Suprapubic skin (tissue), 4 donors: ENCODE measurements at places on chromosomes 11 and 22. TPM values are rescaled to one million over a fixed set of nuclear protein-coding genes. Genes with fewer than 3 reads are reported as not detected.

NPTXR gene
- 2.1 TPM for total RNA-seq

AIFM3 gene
- not detected for total RNA-seq

GRCh38 chr11:40062616-40063015 lies 1396.8 kb downstream of the LRRC4C start:
- H3K27ac ChIP-seq: no peak overlapping the region
- no peaks in the 10 kb centered on the region for H3K27me3 ChIP-seq

UPB1 gene
- 2.4 TPM for total RNA-seq

GRCh38 chr11:101848262-101848661 lies 66.5 kb upstream of the CEP126 start:
- H3K27me3 ChIP-seq: no peaks in the 10 kb centered on the region
- H3K27ac ChIP-seq: no peak overlapping the region
- no peak overlapping the region for H3K4me3 ChIP-seq
- H3K36me3 ChIP-seq: no peaks in the 10 kb centered on the region
- no peak for DNase-seq

PHRF1 gene
- total RNA-seq: 46.7 TPM

GRCh38 chr11:34783816-34784317 lies 132.3 kb downstream of the APIP start:
- H3K4me3 ChIP-seq: no peak overlapping the region
- no peak overlapping the region for H3K27ac ChIP-seq
- DNase-seq: no peak
- H3K4me1 ChIP-seq: no peaks in the 10 kb centered on the region

KRTAP5-2 gene
- not detected for total RNA-seq

GRCh38 chr22:45208696-45208992 lies 32.0 kb downstream of the KIAA0930 start:
- H3K4me3 ChIP-seq: no peak overlapping the region
- no peaks in the 10 kb centered on the region for H3K27me3 ChIP-seq
- H3K4me1 ChIP-seq: peaks cover 55% of the 10 kb centered on the region
- peak overlapping the region; percentile 35 for H3K27ac ChIP-seq

GRCh38 chr11:35812828-35813227 lies 131.0 kb upstream of the LDLRAD3 start:
- peaks cover 20% of the 10 kb centered on the region for H3K4me1 ChIP-seq
- H3K4me3 ChIP-seq: no peak overlapping the region
- H3K27ac ChIP-seq: no peak overlapping the region
- H3K27me3 ChIP-seq: no peaks in the 10 kb centered on the region

GRCh38 chr11:46511342-46511741 lies 82.5 kb downstream of the AMBRA1 start:
- H3K27me3 ChIP-seq: no peaks in the 10 kb centered on the region
- peaks cover 19% of the 10 kb centered on the region for H3K4me1 ChIP-seq
- H3K4me3 ChIP-seq: no peak overlapping the region
- H3K36me3 ChIP-seq: peaks cover 19% of the 10 kb centered on the region
- DNase-seq: no peak

DNA sequence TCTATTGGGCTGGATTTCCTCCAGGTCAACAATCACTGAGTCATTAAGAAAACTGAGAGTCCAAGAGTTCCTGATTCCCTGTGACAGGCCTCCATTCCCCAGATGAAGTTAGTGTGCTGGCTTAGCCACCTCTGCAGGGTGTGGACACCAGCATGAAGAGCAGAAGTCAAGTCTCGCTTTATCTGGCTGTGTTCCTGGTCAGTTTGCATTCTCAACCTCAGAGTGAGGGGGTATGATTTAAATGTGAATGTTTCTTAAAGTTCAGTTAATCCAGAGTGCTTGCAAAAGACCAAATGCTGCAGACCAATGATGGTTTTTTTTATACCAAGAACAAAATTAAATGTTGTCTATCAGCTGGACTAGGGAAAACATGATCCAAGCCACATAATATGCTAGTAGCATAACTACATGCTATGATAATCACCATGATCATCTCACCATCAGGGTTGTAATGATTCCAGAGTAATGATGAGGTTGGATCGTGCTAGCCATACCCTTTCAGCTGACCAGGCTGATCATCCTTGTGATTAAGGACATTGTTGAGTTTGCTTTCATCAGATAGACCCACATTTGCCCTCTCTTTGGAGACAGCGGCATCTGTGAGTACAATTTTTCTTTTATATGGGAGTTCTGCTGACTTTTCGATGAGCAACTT lies 145.8 kb upstream of the ARHGAP20 start:
- H3K36me3 ChIP-seq: no peaks in the 10 kb centered on the region
- no peaks in the 10 kb centered on the region for H3K27me3 ChIP-seq
- no peak overlapping the region for H3K4me3 ChIP-seq
- no peak for DNase-seq
- peak overlapping the region; percentile 63 for H3K27ac ChIP-seq
- H3K4me1 ChIP-seq: peaks cover 15% of the 10 kb centered on the region

APOA5 gene
- total RNA-seq: 0.72 TPM

- no peak overlapping the region for H3K27ac ChIP-seq
- no peak overlapping the region for H3K4me3 ChIP-seq
- no peaks in the 10 kb centered on the region for H3K27me3 ChIP-seq
- H3K36me3 ChIP-seq: peaks cover 8% of the 10 kb centered on the region
- DNase-seq: no peak
Observed at GRCh38 chr11:11876458-11876857, 34.7 kb downstream of the USP47 start.

GRCh38 chr11:11618973-11619435 lies 2.8 kb downstream of the GALNT18 start:
- H3K27ac ChIP-seq: no peak overlapping the region
- H3K4me3 ChIP-seq: peak overlapping the region; percentile 74
- no peak for DNase-seq
- H3K36me3 ChIP-seq: no peaks in the 10 kb centered on the region

DNA sequence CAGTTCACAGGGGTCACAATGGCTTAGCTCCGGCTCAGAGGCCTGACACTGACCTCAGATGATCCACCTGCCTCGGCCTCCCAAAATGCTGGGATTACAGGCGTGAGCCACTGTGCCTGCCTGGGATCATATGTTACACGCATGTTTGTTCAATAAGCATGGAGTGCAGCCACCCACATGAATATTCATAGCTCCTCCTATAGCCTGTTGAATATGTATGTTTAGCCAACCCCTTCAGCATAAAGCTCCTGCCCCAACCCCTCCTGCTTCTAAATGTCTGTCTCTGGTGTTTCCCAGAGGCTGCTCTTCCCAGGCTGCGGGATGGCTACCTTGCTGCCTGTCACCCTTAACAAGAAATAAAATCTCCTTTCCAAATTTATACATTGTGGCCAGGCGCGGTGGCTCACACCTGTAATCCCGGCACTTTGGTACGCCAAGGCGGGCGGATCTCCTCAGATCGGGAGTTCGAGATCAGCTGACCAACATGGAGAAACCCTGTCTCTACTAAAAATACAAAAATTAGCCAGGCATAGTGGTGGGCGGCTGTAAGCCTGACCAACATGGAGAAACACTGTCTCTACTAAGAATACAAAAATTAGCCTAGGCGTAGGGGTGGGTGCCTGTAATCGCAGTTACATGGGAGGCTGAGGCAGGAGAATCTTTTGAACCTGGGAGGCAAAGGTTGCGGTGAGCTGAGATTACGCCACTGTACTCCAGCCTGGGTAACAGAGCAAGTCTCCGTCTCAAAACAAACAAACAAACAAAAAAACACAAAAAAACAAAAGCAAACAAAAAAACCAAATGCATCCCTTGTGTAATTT lies 1.1 kb upstream of the APOBEC3F start:
- H3K27me3 ChIP-seq: no peaks in the 10 kb centered on the region
- peaks cover 17% of the 10 kb centered on the region for H3K4me1 ChIP-seq
- no peak overlapping the region for H3K27ac ChIP-seq
- H3K36me3 ChIP-seq: peaks cover 4% of the 10 kb centered on the region
- peak overlapping the region; percentile 57 for H3K4me3 ChIP-seq
- DNase-seq: no peak

DNA sequence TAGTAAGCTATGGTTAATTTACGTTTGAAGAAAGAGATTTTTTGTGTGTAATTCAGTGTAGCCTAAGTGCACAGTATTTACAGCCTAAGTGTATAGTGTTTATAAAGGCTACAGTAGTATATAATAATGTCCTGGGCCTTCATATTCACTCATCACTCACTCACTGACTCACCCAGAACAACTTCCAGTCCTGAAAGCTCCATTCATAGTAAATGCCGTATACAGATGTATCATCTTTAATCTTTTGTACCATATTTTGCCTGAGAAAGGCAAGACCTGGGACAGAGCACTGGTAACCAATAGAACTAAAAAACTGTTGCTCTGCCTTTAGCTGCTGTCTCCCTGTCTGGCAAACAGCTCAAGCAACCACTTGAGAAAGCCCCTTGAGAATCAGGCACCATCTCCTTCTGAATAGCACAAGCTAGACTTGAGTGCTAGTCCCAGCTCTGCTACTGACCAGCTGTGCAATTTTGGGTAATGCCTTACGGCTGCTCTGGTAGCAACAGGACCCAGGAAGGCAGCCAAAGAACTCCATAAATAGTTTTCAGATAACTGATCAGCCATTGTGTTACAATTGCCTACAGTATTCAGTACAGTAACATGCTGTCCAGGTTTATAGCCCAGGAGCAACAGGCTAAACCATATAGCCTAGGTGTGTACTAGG lies 131.3 kb downstream of the KCNC1 start:
- no peaks in the 10 kb centered on the region for H3K36me3 ChIP-seq
- no peaks in the 10 kb centered on the region for H3K27me3 ChIP-seq
- DNase-seq: no peak
- H3K27ac ChIP-seq: no peak overlapping the region

SPON1 gene
- 8.0 TPM for total RNA-seq

- no peak overlapping the region for H3K27ac ChIP-seq
- no peak overlapping the region for H3K4me3 ChIP-seq
- peaks cover 10% of the 10 kb centered on the region for H3K27me3 ChIP-seq
- no peaks in the 10 kb centered on the region for H3K4me1 ChIP-seq
- DNase-seq: no peak
Observed at GRCh38 chr11:63375434-63375833, 5.8 kb downstream of the SLC22A9 start.

DKK3 gene
- total RNA-seq: 133 TPM

OR6T1 gene
- not detected for total RNA-seq

APOL4 gene
- 3.3 TPM for total RNA-seq

DNA sequence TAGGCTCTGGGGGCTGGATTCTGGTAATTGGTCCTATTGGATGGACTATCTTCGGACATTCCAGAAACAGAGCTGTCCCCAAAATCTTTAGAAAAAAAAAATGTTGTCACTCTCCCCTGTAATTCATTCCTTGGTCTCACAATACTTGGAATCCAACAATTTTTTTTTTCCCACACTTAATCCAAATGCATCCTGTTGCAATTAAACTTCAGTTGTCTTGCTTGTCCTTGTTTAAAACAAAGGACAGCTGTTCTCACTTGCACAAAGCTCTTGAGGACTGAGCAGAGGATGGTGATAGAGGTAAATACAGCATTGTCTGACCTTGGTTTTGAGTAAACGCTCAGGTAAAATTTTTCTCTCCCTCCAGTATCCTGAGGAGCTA lies 75.3 kb downstream of the SC5D start:
- H3K27me3 ChIP-seq: no peaks in the 10 kb centered on the region
- no peaks in the 10 kb centered on the region for H3K36me3 ChIP-seq
- H3K27ac ChIP-seq: no peak overlapping the region

DEFB131B gene
- not detected for total RNA-seq

- no peak overlapping the region for H3K4me3 ChIP-seq
- no peak overlapping the region for H3K27ac ChIP-seq
- DNase-seq: peak; percentile 28
- no peaks in the 10 kb centered on the region for H3K36me3 ChIP-seq
- H3K4me1 ChIP-seq: no peaks in the 10 kb centered on the region
Observed at GRCh38 chr22:47382164-47382890, 619.9 kb downstream of the TBC1D22A start.

DNA sequence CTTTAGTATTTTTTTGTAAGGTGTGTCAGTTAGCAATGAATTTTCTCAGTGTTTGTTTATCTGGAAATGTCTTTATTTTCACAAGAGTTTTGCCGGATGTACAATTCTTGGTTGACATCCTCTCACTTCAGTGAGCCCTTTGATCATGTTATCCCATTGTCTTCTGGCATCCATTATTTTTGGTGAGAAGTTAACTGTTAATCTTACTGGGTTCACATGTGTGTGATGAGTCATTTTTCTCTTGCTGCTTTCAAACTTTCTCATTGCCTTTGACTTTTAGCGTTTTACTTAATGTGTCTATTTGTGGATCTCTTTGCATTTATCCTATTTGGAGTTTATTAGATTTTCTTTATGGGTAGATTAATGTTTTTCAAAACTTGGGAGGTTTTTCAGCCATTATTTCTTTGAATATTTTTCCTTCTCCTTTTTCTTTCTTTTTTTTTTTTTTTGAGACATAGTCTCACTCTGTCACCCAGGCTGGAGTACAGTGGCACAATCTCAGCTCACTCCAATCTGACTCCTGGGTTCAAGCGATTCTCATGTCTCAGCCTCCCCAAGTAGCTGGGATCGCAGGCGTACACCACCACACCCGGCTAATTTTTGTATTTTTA lies 100.5 kb upstream of the RRM1 start:
- H3K4me1 ChIP-seq: peaks cover 11% of the 10 kb centered on the region
- H3K27me3 ChIP-seq: no peaks in the 10 kb centered on the region
- no peaks in the 10 kb centered on the region for H3K36me3 ChIP-seq

RASGRP2 gene
- 7.6 TPM for total RNA-seq

MFNG gene
- 4.2 TPM for total RNA-seq

DNA sequence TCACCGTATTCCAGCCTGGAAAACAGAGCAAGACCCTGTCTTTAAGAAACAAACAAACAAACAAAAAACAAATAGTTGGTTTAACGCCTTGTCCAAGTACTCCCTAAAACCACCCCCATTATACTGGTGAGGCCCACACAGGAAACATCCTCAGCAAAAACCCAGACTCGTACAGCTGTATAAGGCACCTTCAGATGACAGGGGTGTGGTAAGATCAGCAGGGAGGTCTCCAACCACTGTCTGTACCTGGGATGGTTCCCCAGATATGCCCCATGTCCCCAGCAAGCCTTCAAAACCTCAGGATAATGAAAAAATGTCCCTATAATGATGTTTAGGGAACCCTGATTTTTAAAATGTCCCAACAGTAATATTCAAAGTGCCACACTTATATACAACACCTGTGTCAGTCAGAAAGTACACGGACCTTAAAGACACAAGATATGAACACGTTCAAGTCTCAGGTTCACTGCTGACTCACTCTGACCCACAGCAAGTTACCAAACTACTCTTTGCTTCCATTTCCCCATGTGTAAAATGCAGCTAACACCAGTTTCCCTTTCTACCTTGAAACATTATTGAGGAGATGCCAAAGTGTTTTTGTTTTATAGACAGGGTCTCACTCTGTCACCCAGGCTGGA lies 9.3 kb downstream of the SF3A1 start:
- no peak overlapping the region for H3K27ac ChIP-seq
- H3K27me3 ChIP-seq: no peaks in the 10 kb centered on the region
- H3K36me3 ChIP-seq: peaks cover 86% of the 10 kb centered on the region
- no peak for DNase-seq
- H3K4me3 ChIP-seq: no peak overlapping the region

GRCh38 chr11:64762674-64763525 lies 3.1 kb upstream of the PYGM start:
- peaks cover 46% of the 10 kb centered on the region for H3K4me1 ChIP-seq
- peak; percentile 61 for DNase-seq
- H3K4me3 ChIP-seq: no peak overlapping the region
- H3K27me3 ChIP-seq: no peaks in the 10 kb centered on the region

DDIAS gene
- 1.5 TPM for total RNA-seq
